Putamen (tissue), 1 donor: ENCODE measurements at places on chromosomes 3 and 15.

GRCh38 chr3:14561051-14561960 lies 21.2 kb upstream of the GRIP2 start:
- no peak for DNase-seq

DNA sequence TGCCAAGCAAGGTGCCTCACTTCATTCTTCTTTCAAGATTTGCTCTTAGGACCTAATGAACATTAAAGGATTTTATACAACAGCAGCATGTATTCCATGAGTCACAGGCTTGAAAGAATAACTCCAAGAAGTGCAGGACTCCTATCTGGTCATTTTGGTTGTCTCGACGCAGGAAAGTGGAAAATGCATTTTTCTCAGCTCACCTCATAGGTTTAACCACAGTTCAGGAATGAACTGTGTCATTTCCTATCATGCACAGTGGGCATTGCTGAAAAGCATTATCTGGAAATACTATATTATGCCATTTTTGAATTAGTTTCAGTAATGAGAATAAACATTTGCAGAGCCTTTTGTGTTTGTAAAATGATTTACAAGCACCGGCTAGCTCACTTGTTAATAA lies 98.7 kb upstream of the BFSP2 start:
- DNase-seq, result no peak

GRCh38 chr3:159783780-159784742 lies 204.6 kb upstream of the IL12A start:
- DNase-seq, result no peak

DNA sequence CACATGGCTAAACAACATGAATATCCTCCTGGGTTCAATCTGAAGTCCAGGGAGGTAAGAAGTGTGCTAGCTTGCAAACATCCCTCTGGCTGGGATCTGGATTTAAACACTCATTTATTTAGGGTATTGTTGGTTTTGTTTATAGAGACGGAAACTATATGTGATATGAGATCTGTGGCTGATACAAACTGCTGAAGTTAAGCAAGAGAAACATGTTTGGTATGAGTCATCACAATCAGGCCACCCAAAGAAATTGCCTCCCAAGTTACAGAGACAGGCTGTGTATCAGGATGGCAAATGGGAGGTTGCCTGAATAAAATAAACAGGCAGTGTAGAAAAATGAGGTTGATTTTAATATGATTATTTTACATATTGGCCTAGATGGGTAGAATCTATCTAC lies 562.1 kb downstream of the IGSF11 start:
- no peak for DNase-seq

DNA sequence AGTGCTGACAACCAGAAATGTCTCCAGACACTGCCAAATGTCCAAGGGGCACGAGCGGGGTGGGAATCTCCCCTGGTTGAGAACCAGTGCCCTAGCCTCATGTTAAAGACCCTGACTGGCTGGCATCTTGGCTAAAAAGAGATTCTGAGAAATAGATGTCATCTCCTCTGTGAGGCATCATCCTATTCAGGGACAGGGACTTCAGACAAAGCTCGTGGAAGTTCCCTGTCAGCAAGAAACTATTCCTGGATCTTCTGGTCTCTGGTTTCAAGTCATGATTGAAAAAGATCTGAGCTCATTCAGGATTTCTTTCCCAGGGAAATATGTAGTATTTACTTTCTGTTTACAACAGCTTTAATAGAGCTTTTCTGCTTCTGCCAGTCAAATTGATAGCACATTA lies 10.8 kb downstream of the WDR5B start:
- DNase-seq, result no peak

DNA sequence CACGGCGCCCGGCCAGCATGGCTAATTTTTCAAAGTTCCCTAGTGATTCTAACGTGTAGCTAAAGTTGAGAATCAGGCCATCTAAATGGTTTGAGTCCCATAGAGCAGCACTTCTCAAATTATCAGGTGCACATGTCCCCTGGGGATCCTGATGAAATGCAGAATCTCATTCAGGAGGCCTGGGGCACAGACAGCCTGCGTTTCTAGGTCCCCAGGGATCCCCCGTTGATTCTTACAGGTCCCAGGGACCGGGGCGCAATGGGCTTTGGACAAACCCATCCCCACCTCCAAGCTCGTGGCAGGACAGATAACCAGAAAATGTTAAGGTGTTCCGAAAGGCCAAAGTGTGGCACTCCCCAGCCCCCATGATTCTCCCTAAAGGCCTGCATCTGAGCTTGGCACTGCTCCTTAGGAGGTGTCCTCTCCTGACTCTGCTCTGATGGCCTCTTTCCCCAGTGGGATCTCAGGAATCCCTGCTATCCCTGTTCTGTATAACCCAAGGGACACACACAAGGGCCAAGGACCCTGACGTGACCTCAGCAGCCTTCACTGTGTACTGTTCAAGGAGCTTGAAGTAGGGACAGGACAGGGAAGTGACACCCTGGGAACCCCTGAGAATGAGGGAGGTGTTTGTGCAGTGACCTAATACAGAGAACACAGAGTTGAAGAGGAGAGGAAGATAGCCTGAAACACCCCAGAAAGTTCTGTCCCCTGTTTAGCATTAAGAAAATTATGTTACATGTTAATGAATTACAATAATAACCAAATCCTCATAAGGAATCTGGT lies 8.0 kb downstream of the LRRK1 start:
- no peak for DNase-seq

- DNase-seq, result no peak
Observed at GRCh38 chr15:44584162-44584749, 47.3 kb downstream of the EIF3J start.
